ENCODE measurements at places on chromosomes 1 and 21. TPM values are rescaled to one million over a fixed set of nuclear protein-coding genes. Genes with fewer than 3 reads are reported as not detected.
A peak's percentile ranks its signal among the peaks of the same experiment; 100 is the strongest.

DNA sequence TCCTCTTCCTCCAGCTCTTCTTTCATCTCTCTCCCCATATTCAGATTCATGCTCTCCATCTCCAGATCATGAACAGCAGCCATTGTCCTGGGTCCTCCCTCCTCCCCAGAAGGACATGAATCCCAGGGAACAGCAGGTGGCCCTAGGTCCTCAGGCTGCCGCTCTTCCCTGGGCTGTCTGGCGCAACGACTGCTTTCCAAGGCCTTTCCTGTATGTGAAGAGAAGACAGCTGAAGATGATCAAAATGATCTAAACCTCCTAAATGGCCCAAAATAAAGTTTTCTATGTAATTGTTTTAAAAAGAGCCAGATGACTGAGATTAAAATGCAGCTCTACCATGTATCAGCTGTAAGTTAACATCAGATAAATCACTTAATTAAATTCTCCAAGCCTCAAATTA, 22.5 kb downstream of the RHBDL2 start:
- DNase-seq = peak; percentile 26

DNA sequence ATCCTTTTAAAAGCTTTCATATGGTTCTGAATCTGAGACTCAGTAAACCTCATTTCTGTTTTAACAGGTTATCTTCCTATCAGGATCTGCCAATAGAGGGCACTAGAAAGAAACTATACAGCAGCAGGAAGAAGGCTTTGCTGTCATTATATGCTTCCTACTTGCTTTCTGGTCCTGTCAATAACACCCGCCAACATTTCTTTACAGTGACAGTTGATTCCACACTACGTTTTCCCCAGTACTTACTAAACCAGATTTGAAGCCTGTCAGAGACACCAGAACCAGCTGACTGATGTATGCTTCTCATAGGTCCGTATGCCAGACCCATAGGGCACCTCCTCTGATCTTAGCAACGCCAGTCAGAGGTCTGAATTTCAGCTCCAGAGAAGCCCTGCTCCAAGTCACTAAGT, 341.0 kb upstream of the NEGR1 start:
- peak; percentile 67 for DNase-seq

GRCh38 chr1:4428711-4429110, 225.7 kb upstream of the AJAP1 start:
- no peak for DNase-seq

DNA sequence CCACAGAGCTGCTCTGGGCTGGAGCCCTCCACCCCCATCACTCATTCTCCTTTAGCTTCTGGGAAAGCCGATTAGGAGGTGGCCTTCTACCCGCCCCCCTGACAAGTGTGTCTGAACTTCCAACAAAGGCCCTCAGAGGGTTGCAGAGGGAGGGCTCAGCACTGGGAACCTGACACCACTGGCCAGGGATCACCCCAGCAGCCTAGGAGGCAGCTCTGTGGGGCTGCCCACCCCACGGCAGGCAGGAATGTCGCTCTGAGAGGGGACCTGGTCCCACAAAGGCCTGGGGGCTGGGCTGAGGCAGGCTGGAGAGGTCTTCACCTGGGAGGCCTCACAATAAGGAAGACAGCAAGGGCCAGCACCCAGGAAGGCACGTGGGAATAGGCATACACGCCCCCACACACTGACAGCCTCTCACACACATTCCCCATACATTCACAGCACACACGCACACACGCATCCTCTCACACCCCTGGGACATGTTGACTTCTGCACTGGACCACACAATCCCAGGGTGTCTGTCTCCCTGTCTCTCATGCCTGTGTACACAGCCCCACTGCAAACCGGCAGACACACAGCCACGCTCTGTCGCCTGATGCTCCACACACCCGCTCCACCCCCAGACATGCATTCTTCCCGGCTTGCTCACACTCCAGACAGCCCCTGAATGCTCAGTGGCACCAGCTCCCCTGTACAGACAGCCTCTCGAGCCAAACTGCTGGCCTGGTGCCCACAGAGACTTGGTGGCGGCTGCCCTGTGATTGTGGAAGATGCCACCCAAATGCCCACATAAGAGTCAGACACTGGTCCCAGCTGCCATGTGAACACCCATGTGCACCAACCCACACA, 30.7 kb downstream of the DMBX1 start:
- peak; percentile 67 for DNase-seq

GRCh38 chr1:36673202-36673601, 190.5 kb upstream of the CSF3R start:
- DNase-seq = no peak

DNA sequence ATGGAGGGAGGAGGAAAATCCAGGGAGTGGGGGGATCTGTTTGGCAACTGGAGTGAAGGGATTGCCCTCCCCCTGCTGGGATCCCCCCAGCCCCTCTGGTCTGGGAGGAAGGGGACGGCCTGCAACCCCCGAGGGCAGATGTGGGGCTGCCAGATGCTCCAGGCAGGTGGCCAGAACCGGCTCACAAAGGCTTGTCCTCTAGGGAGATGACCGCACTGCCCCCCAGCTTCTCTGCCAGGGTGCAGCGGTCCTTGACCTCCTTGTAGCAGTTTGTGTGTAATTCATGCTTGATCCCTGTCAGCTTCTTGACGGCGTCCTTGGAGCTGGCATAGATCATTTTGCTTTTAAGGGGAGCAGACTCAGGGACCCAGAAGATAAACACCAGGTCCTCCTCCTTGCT, 69.2 kb downstream of the ROR1 start:
- no peak for DNase-seq

- DNase-seq = peak; percentile 31
Observed at GRCh38 chr21:17264182-17264581, 248.7 kb upstream of the CXADR start.

DNA sequence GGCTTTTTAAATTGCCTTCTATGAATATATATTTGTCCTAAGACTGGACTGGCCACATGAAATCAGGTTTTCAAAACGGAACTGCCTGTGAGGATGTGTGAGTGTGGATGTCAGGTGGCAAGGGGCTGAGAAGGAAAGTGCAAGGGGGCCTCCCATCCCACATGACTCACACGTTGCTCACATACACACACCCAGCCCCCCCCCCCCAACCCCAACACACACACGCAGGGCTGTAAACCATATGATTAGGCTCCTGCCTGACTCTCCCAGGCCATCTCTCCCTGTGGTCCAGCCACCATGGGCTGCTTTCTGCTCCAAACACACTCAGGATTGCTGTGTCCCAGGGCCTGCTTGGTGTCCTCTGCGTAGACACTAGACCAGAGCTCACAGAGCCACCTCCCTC, 22.4 kb downstream of the DEGS1 start:
- DNase-seq = no peak

- DNase-seq = no peak
Observed at GRCh38 chr1:214500340-214501055, 50.9 kb downstream of the PTPN14 start.

DNA sequence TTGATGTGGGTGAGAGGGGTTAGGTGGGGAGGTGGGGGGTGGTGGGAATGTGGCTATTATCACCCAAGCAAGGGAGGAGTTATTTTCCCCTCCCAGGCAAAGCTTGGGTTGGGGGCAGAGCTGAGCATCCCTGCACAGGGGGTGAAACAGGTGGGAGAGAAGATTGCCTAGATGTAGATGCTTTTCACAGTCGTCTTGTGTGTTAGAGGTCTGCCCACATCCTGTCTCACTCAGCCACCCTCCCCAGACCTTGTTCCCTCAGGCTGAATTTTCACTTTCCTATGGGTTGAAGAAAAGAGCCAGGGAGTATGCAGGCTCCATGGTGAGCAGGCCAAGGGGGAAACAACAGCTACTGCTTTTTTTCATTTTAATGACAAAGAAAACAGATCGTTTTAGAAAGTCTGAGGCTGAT, 223.5 kb downstream of the KIF26B start:
- DNase-seq = no peak

DNA sequence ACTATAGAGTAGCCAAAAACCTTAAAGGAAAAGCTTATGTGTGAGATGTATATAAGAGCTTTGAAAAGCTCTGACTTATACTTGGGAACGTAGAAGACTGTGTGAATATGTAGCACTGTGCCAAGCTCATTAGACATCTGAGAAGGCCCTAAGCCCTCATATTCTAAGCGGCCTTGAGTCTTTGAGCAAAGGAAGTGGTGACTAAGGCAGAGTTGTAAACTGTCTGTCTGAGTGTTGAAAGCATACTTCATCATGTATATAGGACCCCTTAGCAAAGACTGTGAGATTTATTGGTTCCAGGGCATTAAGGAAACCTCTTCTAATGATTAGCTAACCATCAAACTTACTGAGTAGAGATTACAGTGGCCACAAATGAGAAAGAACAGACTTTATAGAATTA, 153.3 kb upstream of the LYPLAL1 start:
- DNase-seq = no peak

DNA sequence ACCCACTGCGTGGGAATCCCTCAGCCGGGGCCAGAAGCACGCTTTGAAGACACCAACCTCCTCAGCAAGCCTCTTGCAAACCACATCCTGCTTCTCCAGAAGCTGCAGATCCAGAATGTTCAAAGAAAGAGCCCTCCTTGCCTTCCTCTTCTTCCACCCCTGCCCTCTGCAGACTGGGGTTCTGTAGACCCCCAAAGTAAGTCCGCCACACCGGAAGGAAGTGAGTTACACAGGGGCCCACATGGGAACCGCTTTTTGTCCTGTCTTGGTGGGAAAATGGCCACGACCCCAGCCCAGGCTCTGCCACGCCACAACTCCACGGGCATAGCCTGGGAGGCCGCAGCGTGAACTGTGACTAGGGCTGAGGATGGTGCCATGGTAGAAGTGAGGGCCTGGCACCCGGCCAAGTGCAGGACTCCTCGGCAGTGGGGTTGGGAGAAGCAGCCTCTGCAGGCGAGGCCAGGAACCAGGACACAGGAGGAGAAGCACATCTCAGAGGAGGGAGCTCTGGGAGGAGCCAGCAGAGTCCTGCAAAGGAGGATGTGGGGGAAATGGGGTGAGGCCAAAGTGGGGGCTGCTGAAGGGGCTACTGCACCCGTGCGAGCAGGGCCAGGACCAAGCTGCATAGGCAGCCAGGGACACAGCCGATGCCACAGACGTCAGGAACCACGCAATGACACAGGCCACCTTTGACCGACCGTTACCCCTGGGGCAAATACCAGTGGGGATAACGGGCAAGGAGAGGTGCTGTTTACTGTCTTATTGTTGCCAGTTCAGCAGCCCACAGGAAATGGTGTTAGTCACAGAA, 30.9 kb downstream of the PDE9A start:
- DNase-seq = no peak

Gene SMIM1
- 49.5 TPM for polyA plus RNA-seq

Gene CLCA4
- not detected for polyA plus RNA-seq

Gene F13B
- not detected for polyA plus RNA-seq

Gene ACTN2
- polyA plus RNA-seq = 1.6 TPM

Measured in kidney (tissue), 22 donors.